ENCODE measurements at places on chromosomes 16 and 17. TPM values are rescaled to one million over a fixed set of nuclear protein-coding genes. Genes with fewer than 3 reads are reported as not detected.
A peak's percentile ranks its signal among the peaks of the same experiment; 100 is the strongest.

IGSF6 gene
- 2.8 TPM for total RNA-seq

DNA sequence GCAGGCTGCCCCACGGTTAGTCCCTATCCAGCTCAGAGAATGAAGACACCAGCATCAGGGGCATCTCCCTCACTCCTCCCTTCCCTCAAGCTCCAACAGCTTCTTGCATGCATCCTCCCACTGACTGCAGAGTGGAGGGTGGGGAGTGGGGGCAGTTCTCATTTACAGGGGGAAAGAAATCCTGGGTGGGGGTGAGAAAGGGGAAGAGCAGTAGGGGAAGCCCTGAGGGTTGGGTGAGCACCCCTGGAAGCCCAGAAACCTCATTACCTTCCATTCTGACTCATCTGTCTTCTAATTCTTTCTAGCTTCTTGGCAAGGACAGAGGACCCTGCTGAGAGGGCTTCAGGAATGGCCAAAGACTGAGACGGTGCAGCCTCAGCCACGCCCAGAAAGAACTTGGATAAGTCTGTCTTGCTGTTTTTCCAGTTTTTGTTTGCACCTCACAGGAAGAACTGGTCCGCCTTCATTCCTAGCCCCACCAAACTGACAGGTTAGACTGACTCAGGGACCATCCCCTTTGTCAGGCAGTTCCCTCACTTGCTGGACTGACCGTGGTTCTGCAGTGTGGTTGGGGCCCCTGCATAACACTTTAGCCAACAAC, 52.5 kb upstream of the WSB1 start:
- DNase-seq = no peak

DNA sequence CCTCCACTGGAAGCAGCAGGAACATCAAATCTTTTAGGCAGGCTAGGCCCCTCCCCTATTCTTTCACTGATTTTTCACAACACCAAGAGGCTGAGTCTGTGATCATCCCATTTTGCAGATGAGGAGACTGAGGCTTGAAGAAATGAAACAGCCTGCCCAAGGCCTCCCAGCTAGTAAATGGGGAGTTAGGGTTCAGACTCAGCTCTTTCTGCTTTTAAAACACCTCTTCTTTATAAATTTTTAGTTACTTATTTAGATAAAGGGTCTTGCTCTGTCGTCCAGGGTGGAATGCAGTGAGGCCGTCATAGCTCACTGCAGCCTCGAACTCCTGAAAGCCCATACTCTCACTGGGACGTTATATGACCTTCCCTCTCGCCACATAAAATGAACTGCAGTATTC, 82.2 kb downstream of the BMERB1 start:
- no peak for DNase-seq

GRCh38 chr16:3099732-3100499, 822 bp upstream of the ZSCAN10 start:
- DNase-seq = peak; percentile 89

- no peak for DNase-seq
Measured at GRCh38 chr17:16286947-16287562, 66.2 kb downstream of the CENPV start.

DNA sequence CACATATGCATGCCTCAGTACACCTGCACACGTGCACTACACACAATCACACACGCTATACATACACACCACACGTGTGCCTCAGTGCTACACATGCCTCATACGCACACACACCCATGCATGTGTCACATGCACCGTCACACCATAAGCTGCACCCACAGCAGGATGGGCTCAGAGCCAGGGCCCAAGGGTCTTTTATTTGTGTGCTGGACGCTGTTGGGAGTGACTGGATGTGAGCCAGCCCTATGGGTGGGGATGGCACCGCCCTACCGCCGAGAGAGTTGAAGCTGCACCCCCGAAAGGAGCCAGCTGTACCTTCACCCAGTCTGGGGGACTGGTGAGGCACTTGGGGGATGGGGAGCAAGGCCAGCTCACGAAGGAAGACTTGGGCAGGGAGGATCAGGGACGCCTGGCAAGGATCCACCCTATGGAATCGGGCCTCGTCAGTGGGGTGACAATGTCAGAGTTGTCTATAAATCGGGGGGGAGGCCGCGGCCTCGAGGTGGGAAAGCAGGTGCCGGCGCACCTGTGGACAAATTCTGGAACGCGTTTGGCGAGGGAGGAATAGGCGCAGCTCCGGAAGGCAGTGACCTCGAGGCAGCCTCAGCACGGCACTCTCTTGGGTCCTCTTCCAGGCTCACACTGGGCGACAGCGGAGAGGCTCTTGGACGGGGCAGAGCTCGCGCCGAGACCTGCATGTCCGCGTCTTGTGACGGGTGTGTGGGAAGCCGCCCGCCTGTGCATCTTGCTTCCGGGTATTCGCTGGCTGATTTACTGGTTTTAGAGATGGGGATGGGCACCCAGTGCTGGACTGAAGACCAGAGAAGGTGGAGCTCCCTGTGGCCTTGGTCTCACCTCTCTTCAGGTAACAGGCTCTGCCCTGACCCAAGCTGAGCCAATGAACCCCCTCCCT, 7.3 kb downstream of the RGS11 start:
- no peak for DNase-seq

- no peak for DNase-seq
Measured at GRCh38 chr16:62130101-62130500, 93.9 kb upstream of the CDH8 start.

DNA sequence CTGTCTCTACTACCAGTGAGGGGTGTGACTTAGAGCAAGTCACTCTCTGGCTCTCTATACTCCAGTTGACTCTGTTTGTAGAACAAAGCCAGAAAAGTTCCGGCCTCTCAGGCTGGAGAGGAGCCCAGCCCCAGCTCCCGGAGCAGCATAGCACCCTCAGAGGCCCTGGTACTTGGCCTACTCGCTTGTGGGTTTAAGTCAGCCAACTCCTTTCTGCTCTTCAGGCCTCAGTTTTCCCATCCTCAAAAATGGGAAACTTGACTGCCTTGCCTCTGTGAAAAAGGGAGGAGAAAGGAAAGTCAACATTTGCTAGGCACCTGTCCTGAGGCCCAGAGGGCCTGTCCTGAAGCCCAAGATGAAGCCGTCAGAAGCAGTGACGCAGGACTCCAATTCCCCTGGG, 1.1 kb downstream of the CHST6 start:
- DNase-seq = no peak

- DNase-seq = no peak
Measured at GRCh38 chr17:71846561-71847110, 274.2 kb upstream of the SOX9 start.

GUCY2D gene
- total RNA-seq = 0.05 TPM

TMEM220 gene
- 42.7 TPM for total RNA-seq

ARL5C gene
- total RNA-seq = not detected

DNA sequence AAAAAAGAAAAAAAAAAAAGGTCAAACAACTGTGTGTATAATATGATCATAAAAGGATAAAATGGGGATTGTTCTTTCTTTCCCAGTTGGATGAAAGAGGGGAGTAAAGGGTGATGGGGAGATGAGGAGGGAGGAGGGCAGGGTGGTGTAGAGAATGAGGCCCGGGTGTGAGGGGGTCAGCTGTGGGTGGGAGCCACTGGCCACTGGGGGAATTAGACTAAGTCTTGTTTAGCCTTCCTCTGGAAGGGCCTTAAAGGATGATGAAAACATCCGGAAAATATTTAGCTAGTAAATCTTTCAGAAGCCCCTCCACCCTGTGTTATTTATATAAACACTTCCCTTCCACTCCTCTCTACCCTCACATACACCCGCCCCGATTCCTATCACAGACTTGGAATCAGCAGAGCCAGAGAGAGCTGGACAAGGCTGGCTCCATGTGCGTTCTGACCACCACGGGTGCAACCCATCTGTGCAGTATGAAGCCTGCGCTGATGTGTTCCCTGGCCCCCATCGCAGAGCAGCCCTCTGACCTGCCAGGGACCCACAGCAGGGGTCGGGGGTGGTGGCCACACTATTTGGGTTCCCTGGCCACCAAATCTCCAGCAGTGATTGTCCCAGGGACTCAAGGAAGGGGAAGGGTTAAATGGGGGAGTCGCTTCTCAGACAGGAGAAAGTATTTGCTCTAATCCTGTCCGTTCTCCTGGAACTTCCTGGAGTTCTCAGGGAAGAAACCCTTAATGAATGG, 72.7 kb downstream of the GAS7 start:
- no peak for DNase-seq

CCL7 gene
- not detected for total RNA-seq

UBE2O gene
- total RNA-seq = 9.8 TPM

- DNase-seq = no peak
Measured at GRCh38 chr16:11797957-11798299, 870 bp upstream of the ZC3H7A start.

CTRL gene
- 0.73 TPM for total RNA-seq

FOXL1 gene
- 0.28 TPM for total RNA-seq

DNA sequence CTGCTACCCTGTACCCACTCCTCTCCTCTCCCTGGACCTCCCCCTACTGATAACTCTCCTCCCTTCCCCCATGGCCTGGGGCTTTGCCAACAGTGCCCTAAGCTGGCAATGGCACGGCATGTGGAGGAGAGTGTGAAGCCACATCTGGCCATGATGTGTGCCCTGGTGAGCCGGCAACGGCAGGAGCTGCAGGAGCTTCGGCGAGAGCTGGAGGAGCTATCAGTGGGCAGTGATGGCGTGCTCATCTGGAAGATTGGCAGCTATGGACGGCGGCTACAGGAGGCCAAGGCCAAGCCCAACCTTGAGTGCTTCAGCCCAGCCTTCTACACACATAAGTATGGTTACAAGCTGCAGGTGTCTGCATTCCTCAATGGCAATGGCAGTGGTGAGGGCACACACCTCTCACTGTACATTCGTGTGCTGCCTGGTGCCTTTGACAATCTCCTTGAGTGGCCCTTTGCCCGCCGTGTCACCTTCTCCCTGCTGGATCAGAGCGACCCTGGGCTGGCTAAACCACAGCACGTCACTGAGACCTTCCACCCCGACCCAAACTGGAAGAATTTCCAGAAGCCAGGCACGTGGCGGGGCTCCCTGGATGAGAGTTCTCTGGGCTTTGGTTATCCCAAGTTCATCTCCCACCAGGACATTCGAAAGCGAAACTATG, 5.2 kb downstream of the TRAF4 start:
- DNase-seq = no peak

DNA sequence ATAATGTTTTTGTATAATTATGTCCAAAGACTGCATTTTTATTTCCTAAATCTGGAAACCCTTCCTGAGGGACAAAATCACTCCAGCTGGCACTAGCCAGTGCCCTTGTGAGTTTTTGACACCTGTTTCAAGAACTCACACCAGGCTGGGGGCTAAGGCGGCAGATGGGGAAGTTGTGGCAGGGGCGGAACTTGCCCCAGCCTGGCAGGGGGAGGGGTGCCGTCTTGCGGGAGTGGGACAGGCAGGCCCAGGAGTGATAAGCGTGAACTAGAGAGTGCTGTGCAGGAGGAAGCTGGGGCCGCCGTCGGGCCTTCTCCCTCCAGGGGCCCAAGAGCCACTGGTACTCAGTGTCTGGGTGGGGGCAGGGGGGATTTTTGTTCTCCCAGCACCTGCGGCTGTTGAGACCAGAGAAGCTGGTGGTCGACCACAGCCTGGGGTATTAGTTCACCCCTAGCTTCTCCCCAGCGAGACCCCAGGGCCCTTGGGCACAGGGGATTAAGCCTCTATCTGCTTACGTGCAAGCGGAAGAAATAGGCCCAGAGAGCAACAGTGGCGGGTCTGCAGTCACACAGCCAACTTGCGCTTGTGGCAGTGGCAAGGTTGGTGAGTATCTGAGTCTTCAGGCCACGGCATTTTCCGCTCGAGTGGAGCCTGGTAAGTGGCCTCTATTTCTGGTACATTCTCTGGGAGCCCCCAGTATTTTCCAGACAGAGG, 40.2 kb upstream of the PLCG2 start:
- peak; percentile 63 for DNase-seq

MON1B gene
- total RNA-seq = 40.0 TPM

CCT6B gene
- 2.1 TPM for total RNA-seq

DNA sequence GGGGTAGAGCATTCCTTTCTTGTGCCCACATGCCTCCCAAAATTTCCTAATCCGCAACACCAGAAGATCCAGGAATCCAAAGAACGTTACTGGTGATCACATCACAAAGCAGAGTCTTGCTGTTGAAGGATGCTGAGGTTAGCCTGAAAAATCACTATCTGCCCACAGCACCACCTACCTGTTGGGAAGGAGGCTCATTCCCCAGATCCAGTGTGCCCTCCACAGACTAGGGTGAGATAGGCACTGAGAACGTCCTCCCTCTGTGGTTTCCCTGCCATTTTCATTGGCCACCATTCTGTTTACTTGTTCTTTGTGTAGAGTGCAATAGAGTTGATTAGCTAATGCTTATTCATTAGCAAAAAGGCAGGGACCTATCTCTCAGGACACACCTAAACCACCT, 30.3 kb downstream of the RCVRN start:
- no peak for DNase-seq

RHBDF1 gene
- total RNA-seq = 5.8 TPM

DNA sequence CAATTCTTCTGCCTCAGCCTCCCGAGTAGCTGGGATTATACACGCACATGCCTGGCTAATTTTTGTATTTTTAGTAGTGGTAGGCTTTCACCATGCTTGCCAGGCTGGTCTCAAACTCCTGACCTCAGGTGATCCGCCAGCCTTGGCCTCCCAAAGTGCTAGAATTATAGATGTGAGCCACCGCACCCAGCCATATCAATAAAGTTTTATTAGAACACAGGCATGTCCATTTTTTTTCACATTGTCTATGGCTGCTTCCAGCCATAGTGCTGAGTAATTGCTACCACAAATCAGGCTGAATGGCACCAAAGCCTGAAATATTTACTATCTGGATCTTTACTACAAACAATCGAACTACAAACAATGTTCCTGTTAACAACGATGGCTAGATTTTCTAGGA, 114.4 kb upstream of the IRX6 start:
- DNase-seq = no peak
